Kidney (tissue), 22 donors: ENCODE measurements at places on chromosomes 3 and 15. TPM values are rescaled to one million over a fixed set of nuclear protein-coding genes. Genes with fewer than 3 reads are reported as not detected.

PIK3R4 gene
- polyA plus RNA-seq, result 22.5 TPM

MED12L gene
- polyA plus RNA-seq, result 0.13 TPM

LRTM1 gene
- not detected for polyA plus RNA-seq

FOXB1 gene
- not detected for polyA plus RNA-seq

CCR8 gene
- polyA plus RNA-seq, result not detected

RAB6B gene
- 6.6 TPM for polyA plus RNA-seq

SKOR1 gene
- 0.22 TPM for polyA plus RNA-seq
